ENCODE measurements at places on chromosomes 7 and 10. TPM values are rescaled to one million over a fixed set of nuclear protein-coding genes. Genes with fewer than 3 reads are reported as not detected.

DNA sequence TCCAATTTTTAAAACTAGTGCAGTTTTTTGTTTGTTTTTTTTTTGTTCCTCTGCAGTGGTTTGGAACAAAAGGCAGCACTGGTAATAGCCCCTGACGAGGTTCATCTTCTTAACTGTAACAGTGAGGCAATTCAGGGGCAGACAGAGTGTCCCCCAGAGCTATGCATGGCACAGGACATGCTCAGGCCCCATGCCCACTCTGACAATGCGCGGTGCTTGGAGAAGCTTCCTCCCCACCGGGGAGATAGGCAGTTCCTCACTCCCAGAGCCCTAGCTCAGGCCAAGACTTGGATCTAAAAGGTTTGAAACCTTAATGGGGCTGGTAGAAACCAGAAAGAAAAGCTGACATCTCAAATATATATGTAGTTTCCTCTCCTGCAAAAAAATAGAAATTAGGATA is 17.9 kb upstream of the MPP7 start:
- no peak overlapping the region for H3K27ac ChIP-seq
- H3K27me3 ChIP-seq: no peaks in the 10 kb centered on the region
- no peaks in the 10 kb centered on the region for H3K4me1 ChIP-seq
- DNase-seq: no peak

GRCh38 chr7:55774327-55775050 is 88.1 kb downstream of the SEPTIN14 start:
- no peaks in the 10 kb centered on the region for H3K27me3 ChIP-seq
- no peak overlapping the region for H3K4me3 ChIP-seq
- H3K27ac ChIP-seq: no peak overlapping the region
- H3K4me1 ChIP-seq: no peaks in the 10 kb centered on the region
- no peaks in the 10 kb centered on the region for H3K36me3 ChIP-seq

Gene CPED1
- total RNA-seq: 0.77 TPM

DNA sequence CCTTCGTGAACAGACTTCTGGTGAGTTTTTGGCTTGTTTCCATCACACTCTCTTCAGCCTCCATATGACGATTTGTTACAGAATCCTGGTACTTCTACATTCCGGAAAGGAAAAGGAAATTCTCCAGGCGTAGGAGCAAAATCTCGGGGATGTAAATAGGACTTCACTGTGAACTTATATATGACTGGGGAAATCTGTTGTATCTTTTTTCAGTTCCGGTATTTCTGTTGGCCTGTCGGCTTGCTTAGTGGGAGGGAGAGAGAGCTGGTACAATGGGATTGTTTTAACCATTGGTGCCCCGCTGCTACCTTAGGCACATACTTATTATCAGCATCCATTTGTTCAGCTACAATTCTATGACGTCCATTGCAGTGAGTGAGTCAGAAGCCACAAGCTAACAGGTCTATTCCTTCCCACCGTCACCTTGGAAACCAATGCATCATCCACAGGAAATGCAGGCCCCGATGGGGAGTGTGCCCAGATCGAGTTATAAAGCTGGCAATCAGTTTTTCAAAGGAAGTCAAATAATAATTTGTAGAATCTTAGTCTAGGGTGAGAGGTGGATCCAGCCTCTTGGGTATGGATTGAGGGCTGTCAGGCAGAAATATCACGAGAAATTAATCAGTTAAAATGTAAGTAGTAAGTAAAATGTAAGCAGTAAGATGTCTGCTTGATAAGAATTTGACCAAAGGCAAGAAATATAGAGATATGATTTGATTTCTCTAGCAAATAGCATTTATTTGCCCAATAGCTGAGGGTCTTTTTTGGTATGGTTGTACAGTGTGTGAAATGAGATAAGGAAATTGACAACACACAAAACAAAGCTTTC is 92.0 kb upstream of the MKLN1 start:
- DNase-seq: no peak
- no peak overlapping the region for H3K4me3 ChIP-seq
- H3K27me3 ChIP-seq: no peaks in the 10 kb centered on the region
- H3K36me3 ChIP-seq: no peaks in the 10 kb centered on the region

DNA sequence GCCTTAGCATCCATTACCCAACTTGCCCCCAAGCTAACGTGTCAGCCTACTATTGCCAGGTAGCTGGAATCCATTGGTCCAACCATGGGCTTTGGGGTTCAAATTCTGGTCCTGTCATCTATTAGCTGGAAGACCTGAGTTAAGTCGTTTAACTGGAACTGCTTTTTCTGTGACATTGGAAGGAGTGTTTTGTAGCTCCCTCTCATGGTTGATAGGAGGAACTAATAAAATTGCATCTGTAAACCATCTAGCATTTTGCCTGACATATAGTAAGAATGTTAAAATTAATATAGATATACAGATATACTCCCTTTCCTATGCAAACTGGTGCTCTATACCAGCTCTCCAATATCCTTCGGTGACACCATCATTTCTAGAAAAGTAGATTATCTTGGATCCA is 23.8 kb upstream of the SLF2 start:
- H3K4me3 ChIP-seq: no peak overlapping the region
- H3K36me3 ChIP-seq: no peaks in the 10 kb centered on the region
- no peaks in the 10 kb centered on the region for H3K27me3 ChIP-seq
- H3K4me1 ChIP-seq: no peaks in the 10 kb centered on the region
- no peak overlapping the region for H3K27ac ChIP-seq

DNA sequence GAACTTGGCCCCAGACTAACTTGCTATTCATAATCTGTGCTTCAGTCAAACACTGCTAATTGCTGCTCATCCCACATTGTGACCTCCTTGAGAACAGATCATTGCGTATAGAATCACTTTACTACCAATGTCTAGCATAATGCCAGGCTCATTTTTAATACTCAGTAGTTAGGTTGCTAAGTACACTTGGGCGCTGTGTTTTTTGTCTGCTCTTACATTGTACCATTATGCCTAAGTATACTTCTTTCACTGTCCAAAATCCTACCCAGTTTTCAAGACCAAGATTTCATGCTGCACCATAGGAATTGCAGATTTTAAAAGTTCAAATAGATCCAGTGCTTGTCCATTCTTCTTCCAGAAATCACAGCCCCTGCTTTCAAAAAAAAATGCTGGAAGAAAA is 32.8 kb upstream of the TMEM106B start:
- DNase-seq: no peak
- H3K4me1 ChIP-seq: no peaks in the 10 kb centered on the region

Gene PPP1R17
- not detected for total RNA-seq

Gene NOS3
- total RNA-seq: 0.32 TPM

- no peaks in the 10 kb centered on the region for H3K36me3 ChIP-seq
- H3K4me3 ChIP-seq: no peak overlapping the region
- no peak for DNase-seq
- H3K4me1 ChIP-seq: peaks cover 24% of the 10 kb centered on the region
Observed at GRCh38 chr10:4034907-4035598, 250.0 kb upstream of the KLF6 start.

Gene TLL2
- total RNA-seq: 0.72 TPM

GRCh38 chr10:118742032-118742431 is 12.7 kb downstream of the CACUL1 start:
- H3K36me3 ChIP-seq: no peaks in the 10 kb centered on the region
- H3K27me3 ChIP-seq: no peaks in the 10 kb centered on the region
- no peak overlapping the region for H3K4me3 ChIP-seq
- no peak for DNase-seq

Gene OR6B1
- total RNA-seq: not detected

Gene LIPF
- not detected for total RNA-seq

GRCh38 chr10:132319853-132320653 is 11.9 kb upstream of the LRRC27 start:
- no peaks in the 10 kb centered on the region for H3K27me3 ChIP-seq
- H3K4me3 ChIP-seq: no peak overlapping the region
- H3K36me3 ChIP-seq: no peaks in the 10 kb centered on the region
- peak overlapping the region; percentile 17 for H3K27ac ChIP-seq
- DNase-seq: peak; percentile 66

DNA sequence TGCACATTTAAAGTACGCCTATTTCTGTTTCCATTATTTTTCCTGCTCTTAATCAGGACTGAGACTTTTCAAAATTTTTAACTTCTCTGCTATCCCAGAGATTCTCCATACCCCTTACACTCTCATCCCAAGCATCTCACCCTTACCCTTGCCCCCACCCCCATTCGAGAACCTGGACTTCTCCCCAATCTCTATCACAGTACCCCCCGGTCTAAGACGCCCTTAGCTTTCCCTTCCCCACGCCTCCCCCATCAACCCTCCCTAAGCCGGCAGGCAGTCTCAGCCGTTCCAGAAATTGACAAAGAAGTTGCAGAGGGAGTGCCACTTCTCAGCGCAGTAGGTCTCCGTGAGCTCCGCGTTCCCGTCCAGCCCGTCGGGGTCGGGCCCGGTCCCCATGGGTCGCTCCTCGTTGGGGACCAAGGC is 1.4 kb downstream of the FGFBP3 start:
- no peak for DNase-seq
- H3K4me3 ChIP-seq: peak overlapping the region; percentile 82
- no peaks in the 10 kb centered on the region for H3K27me3 ChIP-seq
- no peaks in the 10 kb centered on the region for H3K4me1 ChIP-seq

DNA sequence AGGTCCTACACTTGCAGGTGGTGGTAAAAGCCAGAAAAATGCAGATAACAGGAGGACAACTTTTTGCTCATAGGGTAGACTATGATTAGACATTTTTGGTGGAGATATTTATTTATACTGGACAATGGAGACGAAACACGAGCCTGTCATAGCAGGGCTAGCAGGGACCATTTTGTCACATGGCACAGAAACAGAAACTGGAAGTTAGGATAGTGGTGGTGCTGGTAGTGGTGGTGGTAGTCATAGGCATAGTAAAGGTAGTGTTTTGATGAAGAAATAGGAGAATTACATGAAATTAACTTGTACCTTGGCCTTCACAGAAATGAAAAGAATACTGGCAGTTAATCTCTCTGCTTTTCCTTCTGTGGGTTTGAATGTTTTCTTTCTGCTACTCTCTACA is 8.8 kb upstream of the MGAM start:
- no peaks in the 10 kb centered on the region for H3K4me1 ChIP-seq
- H3K27ac ChIP-seq: no peak overlapping the region
- no peak overlapping the region for H3K4me3 ChIP-seq
- no peak for DNase-seq
- no peaks in the 10 kb centered on the region for H3K27me3 ChIP-seq
- H3K36me3 ChIP-seq: no peaks in the 10 kb centered on the region

Gene PTF1A
- not detected for total RNA-seq

GRCh38 chr7:45407730-45408408 is 166.3 kb upstream of the ADCY1 start:
- H3K27ac ChIP-seq: no peak overlapping the region
- no peaks in the 10 kb centered on the region for H3K4me1 ChIP-seq
- no peak for DNase-seq
- H3K4me3 ChIP-seq: no peak overlapping the region
- no peaks in the 10 kb centered on the region for H3K27me3 ChIP-seq
- H3K36me3 ChIP-seq: no peaks in the 10 kb centered on the region

Measured in GM12878 (cell line).